ENCODE measurements at places on chromosomes 1 and 21.

DNA sequence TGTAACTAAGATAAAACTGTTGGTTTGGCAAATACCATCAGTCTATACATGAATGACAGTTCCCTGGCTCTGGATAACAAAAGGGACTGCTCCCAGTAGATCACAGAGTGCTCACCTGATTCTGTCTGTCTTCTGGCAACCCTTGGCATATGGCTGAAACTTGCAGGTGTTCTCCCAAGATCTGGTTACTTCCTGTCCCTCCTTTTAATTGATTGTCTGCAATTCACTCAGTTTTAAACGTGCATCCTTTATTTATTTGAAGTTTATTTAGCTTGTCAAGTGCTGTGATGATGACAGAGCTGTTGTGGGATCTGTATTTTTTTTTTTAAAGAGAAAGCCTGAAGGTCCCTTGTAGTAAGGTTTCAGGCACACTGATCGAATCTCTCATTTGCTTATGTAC lies 3.4 kb downstream of the KCNA3 start:
- no peak for DNase-seq

- no peak for DNase-seq
Measured at GRCh38 chr1:176480750-176481149, 17.8 kb downstream of the PAPPA2 start.

GRCh38 chr1:218395916-218396315 lies 50.8 kb downstream of the TGFB2 start:
- no peak for DNase-seq

- DNase-seq, result no peak
Measured at GRCh38 chr1:114169509-114169908, 15.8 kb upstream of the SYT6 start.

DNA sequence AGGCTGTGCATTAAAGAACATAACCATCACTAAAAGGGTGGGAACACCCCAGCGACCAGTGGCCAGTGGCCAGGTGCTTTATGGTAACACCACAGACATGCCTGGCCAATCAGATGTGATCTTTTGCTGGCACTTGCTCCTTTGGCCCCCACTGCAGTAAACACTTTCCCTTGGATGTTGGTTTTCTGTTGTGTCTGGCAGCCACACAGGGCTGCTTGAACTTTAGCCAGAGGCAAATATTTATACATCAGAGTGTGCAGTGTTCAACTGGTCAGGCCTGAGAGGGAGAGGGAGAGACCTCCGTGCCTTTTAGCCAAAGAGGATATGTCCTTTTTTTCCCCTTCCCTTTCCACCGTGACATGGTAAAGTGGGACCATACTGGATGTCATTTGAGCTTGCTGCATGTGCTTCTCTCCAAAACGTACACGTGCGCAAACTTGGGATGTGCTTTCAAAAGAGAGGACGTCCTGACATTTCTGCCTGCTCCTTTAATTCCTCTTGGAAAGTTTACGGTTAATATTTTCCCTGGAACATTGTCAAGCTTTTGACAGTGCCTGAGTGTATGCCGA lies 101.2 kb downstream of the NFIA start:
- peak; percentile 54 for DNase-seq

- DNase-seq, result no peak
Measured at GRCh38 chr1:79745929-79746328, 739.4 kb upstream of the ADGRL4 start.

GRCh38 chr1:12177999-12178441 lies 11.2 kb downstream of the TNFRSF1B start:
- no peak for DNase-seq

DNA sequence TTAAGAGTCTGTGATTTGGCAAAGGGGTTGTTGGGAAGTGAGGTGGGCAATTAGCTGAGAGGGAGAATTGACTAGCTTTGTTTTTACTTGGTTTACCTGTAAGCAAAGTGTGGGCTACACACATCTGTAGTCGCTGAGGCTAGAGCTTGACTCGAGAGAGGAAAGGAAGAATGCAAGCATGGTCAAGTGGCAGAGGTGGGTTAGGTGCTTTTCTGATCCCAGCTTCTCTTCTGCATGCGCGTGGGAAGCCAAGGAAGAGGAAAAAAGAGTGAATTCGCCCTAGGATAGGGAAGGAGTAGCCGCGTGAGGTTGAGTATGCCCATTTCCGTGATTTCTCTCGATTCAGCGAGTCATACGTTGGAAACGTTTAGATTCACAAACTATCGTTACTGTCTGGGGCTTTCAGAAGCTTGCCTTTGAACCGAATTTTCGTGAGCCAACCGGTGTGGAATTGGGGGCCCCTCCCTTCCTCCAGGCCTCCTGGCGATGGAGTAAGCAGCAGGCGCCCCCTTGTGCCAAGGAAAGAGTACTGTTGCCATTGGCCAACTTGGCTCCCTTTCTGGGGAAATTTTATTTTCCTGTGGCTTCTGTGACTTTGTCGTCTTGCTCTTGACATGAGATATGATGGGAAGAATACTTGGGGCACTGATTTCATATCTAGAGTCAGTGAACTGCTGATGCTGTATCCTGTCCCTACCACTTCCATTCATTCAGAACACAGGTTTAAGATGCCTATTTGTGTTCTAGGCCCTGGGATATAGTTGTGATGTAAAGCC lies 1.3 kb downstream of the PIGV start:
- DNase-seq, result peak; percentile 65

DNA sequence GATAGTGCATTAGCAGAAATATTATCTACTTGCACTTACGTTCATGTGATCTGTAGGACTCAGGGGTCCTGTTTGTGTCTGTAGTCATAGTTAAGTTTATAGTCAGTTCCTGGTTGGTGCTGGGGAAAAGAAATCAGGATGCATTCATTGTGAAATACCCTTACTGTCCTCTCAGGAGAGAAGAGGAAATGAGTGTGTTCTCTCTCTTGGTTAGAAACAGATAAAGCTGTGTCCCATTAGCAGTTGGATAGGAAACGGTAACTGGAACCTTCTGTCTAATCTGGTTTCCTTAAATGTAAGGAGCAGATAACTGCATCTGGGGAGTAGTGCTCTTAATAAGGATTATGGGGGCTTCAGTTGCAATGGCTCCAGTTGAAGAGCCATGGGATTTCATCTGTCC lies 8.9 kb downstream of the SDCCAG8 start:
- no peak for DNase-seq

GRCh38 chr1:166383137-166383536 lies 216.3 kb upstream of the FAM78B start:
- DNase-seq, result no peak

DNA sequence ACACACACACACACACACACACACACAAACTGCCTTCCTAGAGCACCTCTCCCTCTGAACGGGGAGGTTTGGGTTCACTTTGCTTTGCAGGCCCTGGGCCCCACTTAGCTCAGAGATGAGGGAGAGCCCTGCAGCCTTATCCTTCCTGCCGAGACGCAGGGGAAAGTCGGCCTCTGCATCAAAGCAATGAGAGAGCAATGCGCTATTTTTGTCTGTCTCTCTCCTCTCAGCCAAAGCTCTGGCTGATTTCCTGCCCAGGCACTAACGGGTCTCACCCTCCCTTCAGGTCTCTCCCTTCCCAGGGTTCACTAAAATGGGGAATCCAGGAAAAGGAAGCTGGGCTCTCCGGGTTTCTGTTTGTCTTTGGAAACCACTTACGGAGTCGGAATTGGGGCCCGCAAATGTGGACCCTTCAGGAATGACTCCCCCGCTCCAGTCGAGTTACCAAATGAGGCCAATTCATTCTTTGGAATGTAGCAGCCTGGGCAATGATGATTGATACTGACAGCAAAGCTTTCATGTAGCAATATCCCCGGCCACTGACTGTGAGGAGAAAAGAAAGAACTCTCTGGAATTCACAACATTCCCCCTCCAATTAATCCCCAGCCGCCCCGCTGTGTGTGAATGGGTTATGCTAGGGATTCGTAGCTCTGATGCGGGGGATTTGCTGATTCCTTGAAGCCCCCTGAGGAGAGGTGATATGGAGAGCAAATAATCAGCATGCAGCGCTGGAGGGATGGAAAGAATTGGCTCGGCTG lies 61.5 kb upstream of the WLS start:
- DNase-seq, result no peak

GRCh38 chr1:23908453-23909341 lies 4.5 kb downstream of the CNR2 start:
- DNase-seq, result no peak

GRCh38 chr21:27001526-27001925 lies 34.6 kb upstream of the ADAMTS5 start:
- no peak for DNase-seq

DNA sequence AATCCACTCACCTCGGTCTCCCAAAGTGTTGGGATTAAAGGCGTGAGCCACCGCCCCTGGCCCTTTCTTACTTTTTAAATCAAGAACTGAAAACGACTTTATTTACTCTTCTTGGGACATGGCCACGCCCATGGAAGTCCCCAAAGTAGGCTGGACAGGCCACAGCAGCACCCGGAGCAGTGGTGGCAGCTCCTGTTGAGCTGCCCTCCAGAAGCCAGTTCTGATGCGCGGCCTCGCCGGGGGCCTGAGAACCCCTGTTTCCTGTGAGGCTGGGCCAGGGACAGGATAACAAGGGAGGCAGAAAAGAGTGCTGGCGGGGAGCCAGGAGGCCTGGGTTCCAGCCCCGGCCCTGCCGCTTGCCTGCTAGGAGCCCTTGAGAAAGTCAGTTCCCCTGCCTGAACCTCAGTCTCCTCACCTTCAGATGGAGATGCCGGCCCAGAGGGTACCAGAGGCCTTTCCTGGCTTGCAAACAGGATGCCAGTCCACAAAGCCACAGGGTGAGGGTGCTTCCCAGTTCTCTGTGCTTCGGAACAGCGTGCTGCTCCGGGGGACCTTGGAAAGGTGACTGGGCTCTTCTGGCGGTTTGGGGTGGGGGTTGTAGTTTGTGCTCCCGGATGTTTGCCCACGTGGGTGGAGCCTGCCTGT lies 59.4 kb downstream of the RUNX3 start:
- DNase-seq, result no peak

GRCh38 chr1:47536646-47537118 lies 98.8 kb downstream of the FOXD2 start:
- DNase-seq, result no peak

DNA sequence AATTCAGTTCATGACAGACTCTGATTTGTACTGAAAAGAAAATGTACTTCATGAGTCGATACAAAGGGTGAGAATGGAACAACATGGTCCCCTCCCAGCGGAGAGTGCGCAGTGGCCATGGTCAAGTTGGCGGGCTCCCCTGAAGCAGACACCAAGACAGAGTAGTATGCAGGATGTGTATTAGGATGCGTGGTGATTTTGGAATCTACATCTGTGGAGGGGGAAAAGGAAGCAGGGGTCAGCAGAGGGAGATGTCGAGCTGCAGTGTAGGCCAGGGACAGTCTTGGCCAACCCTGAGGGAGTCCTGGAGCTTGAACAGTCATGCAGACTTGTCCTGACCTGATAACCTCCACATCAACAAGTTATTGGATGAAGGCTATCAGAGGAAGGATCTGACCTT lies 481.0 kb downstream of the OMA1 start:
- DNase-seq, result no peak

DNA sequence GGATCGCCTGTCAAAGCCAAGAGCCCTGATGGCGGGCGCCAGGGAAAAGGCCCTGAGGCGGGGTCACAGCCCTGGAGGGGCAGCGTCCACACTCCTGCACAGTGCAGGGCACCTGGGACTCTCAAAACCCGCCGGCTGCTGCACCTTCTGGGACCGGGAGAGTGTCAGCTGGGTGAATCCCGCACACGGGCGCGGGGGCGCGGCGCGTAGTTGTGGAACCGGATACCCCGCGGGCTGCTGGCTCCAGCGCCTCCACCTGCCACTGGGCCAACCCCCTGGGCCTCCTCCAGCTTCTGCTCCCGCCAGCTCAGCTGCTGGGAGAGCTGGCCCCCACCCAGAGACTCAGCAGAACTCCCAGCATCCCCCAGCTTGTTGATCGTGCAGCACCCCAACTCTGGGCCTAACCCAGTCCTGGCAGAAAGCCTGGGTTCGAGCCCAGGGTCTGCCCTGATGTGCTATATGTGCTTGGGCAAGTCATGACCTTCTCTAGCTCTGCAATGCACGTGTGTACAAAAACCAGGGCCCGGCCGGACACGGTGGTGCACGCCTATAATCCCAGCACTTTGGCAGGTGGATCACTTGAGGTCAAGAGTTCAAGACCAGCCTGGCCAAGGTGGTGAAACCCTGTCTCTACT lies 33.8 kb downstream of the NECAP2 start:
- DNase-seq, result no peak

GRCh38 chr1:239527051-239527693 lies 140.8 kb downstream of the CHRM3 start:
- no peak for DNase-seq

- no peak for DNase-seq
Measured at GRCh38 chr1:58283388-58284224, 262.9 kb downstream of the OMA1 start.

- no peak for DNase-seq
Measured at GRCh38 chr1:196376630-196377328, 231.5 kb downstream of the KCNT2 start.

GRCh38 chr21:43210454-43211071 lies 41.8 kb downstream of the CRYAA start:
- DNase-seq, result no peak

- no peak for DNase-seq
Measured at GRCh38 chr1:230262867-230263567, 163.1 kb downstream of the PGBD5 start.

- no peak for DNase-seq
Measured at GRCh38 chr1:39566441-39567137, 10.0 kb downstream of the PABPC4 start.

DNA sequence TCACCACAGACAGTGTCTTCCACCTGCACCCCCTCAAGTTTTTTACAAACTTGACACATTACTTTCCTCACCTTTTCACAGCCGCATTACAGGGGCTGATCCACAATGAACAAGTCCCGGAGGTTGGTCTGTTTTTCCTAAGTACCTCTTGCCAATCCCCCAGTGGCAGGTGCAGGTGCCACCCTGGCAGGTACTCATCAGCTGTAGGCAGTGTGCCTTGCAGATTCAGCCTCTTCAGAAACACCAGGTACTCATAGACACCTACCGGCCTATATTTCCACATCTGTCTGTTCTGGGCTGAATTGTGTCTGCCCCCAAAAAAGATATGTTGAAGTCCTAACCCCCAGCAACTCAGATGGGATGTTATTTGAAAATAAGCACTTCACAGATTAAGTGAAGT lies 81.4 kb upstream of the CNIH3 start:
- no peak for DNase-seq

DNA sequence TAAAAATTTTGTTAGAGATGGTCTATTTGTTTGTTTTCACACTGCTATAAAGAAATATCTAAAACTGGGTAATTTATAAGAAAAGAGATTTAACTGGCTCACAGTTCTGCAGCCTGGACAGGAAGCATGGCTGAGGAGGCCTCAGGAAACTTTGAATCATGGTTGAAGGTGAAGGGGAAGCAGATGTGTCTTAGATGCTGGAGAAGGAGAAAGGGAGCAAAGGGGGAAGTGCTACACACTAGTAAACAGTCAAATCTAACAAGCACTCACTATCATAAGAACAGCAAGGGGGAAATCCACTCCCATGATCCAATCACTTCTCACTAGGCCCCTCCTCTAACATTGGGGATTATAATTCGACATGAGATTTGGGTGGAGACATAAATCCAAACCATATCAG lies 76.8 kb upstream of the COL24A1 start:
- DNase-seq, result no peak

Data from left renal pelvis (tissue), 4 donors.